ENCODE measurements at places on chromosomes 4 and X.

DNA sequence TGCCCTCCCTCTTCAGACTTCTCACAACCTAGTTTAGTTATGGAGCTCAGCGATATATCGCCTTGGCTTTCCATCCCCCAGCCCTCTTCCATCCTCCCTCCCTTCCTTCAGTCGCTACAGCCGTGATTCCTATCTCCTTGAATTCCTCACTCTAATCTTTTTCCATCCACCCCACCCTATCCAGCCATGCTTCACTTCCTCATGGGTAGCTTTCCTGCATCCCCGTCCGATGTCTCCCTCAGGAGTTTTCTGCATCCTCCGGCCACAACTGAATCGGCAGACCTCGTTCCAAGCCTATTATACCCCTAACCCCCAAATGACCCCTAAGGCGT is 456 bp downstream of the SNX12 start:
- DNase-seq = no peak

DNA sequence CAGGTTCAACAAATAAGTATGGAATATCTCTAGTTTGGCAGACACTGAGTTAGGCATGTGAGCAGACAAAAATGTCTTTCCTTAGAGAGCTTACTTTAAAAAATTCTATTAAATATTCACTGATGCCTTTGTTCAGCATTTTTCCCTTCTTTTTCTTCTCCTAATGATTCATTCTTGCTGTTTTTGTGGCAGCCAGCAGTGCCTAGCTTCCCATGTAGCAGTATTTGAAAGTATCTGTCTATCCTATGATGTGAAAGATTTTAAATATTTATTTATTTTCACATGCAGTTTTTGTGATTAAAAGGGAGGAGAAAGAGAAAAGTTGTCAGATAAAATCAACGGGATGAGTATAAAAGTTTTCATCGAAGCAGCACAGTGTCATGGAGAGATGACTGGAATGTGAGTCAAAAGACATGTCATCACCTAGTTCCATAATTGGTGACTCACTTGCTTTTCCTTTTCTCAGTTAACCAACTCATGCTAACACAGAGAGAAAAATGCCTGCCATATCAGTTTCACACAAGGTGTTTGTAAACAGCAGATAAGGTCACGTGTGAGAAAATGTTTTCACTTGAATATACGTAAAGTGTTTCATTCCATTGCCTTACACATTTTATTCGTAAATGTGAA is 69.8 kb downstream of the BMPR1B start:
- DNase-seq = no peak

DNA sequence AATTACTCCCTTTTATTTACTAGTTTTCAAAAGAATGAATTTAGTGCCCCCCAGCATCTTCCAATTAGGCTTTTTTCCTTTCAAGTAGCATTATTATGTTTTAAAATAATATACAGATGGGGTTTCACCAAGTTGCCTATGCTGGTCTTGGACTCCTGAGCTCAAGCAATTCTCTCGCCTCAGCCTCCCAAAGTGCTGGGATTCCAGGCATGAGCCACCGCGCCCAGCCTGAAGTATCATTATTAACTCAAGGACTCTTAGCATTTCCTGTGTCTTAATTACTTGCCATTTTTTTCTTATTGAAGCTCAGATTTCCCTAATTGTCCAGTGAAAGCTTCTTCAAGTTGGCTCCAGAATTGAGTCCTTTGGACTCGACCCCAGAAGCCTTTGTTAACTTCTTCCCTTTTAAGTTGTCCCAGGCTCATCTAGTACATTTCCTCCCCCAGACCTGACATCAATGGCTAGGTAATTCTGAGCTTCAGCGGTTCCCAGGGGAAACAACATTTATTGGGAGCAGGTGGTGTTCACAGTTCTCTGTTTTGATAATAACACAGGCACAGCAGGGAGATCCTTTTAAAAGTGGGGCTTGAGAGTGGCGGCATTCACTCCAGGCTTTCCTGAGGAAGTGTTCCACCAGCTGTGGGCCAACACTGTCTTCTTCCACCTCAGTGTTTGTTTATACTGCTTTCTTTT is 10.0 kb downstream of the SAT1 start:
- DNase-seq = no peak

GRCh38 chrX:10176121-10177003 is 19.6 kb downstream of the CLCN4 start:
- no peak for DNase-seq

GRCh38 chr4:76589402-76589801 is 154.4 kb downstream of the SHROOM3 start:
- no peak for DNase-seq

DNA sequence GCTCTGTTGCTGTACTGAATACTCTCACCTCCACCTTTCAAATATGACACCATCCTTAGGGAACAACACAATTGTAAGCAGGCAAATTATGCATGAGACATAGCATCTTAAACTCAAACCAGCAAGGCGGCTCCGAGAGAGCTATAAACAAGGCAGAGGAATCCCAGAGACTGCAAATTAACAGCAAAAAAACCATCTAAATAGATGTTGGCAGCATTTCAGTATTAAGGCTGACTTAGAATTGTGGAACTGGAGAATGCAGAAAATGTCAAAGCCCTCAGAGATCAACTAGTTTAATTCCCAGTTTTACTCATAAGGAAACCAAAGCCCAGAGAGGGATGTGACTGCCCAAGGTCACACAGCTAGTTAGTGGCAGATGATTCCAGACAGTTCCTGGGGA is 37.2 kb upstream of the SPANXC start:
- no peak for DNase-seq

DNA sequence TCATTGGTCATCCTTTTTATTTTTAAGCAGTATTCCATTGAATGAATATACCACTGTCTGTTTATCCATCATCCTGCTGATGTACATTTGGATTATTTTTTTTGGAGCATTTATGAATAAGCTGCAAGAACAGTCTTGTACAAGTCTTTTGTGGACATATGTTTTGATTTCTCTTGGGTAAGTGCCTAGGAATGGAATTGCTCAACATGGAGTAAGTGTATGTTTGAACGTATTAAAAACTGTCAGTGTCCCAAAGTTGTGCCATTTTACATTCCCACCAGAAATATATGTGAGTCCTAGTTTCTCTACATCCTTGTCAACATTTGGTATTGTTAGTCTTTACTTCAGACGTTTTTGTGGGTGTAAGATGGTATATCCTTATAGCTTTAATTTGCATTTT is 287.0 kb upstream of the POF1B start:
- DNase-seq = no peak

DNA sequence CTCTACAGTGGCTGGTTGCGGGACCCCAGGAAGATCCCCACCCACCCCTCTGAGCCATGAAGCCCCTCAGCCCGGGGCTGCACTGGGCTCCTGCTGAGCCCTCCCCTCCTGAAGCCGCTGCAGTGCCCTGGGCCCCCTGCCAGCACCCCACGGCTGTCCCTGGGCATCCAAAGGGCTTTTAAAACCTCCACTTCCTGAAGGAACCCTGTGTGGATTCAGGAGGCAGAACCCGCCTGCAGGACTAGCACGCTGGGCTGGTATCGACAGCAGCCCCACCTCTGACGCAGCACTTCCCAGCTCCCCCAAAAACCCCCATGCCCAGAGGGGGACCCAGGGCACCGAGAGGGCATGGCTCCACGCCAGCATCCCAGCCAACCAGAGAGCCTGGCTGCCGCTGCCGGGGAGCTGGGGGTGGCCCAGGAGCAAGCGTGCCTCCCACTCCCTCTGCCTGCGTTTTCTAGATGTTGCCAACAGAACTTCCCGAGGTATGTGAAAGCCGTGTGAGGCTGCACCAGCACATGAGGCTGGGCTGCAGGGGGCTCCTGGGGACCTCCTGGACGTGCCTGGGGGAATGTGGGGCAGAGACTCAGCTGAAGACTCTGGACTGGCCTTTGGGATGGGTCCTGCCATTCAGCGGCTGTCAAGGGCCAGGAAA is 6.3 kb downstream of the MXD4 start:
- DNase-seq = no peak

DNA sequence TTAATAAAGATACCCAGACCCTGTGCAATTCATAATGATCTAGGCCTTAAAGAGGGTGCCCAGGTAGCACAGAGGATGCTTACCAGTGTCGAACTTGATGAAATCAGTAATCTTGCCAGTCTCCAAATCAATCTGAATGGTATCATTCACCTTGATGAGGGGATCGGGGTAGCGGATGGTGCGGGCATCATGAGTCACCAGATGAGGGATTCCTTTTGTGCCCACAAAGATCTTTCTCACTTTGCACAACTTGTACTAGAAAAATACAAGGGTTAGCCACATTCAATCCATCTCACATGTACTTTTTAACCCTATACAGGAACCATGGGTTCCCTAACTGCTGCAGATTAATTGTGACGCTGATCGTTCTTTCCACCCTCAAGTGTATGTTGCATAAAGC is 3.3 kb downstream of the RPS4X start:
- DNase-seq = no peak

DNA sequence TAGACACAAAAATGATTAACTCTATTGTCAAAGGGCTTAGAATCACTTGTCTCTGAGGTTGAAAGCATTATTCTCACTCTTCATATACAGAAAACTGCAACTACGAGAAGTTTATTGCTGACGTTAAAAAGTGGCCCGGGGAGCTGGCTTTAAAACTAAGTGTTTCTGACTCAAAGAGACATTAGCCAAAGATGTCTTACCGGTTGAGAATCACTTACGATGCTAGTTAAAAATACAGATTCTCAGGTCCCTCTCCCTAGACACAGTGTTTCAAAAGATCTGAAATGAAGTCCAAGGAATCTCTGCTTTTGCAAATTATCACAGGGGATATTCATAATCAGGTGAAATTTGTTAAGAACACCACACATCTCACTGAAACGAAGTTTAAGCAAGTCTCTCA is 1.2 kb downstream of the GNPDA2 start:
- DNase-seq = no peak

DNA sequence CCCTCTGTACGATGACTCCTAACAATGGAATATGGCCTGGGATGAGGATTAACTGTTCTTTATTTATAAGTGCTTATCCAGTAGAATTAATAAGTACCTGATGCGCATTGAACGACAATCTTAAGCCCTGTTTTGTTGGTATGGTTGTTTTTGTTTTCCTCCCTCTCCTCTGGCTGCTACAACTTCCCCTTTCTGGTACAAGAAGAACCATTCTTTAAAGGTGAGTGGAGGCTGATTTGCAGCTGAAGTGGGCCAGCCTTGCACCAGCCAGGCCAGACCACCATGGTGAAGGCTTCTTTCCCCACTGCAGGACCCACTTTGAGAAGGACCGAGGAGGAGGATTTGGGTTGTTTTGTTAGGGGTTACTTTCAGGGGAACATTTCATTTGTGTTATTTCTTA is 113.3 kb downstream of the PARM1 start:
- DNase-seq = no peak

DNA sequence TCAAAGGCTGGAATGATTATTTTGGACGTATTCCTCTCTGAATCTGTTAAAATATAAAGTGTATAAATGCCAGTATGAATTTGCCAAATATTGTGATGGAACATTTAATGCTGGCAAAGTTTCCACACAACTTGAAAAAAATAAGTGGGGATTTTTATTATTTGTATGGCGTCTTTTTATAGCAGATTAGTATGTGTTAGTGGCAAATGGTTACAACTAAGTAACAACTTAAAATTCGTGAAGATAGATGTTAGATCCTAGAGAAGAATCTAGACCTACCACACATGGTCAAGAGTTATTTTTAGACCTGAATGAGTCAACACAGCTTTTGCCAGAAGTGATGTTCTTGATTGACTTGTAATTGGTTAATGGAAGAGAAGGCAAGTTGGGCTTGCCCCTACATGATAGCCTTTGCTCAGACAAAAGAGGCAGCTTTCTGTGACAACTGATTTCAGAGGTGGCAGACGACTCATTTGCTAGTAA is 4.8 kb downstream of the CPE start:
- no peak for DNase-seq

GRCh38 chr4:6245246-6246169 is 24.1 kb upstream of the WFS1 start:
- no peak for DNase-seq

GRCh38 chr4:166252487-166253402 is 379.7 kb downstream of the TLL1 start:
- no peak for DNase-seq

- DNase-seq = no peak
Measured at GRCh38 chrX:63743596-63743995, 41.4 kb downstream of the ARHGEF9 start.

DNA sequence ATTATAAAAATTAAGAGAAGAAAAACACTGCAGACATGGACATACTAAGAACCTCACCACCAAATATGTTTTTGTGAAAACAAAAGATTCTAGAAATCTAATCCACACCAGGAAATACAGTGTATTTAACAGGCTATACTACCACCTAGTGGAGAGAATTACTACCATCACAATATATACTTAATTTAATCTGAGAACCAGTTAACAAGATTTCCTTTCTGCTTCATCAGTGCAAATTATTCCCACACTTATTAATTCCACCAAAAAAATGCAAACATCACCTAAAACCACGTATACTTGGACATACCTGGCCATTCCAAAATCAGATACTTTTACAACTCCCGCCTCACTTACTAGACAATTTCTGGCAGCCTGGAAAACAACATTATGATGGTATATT is 7.0 kb upstream of the TXK start:
- DNase-seq = no peak

DNA sequence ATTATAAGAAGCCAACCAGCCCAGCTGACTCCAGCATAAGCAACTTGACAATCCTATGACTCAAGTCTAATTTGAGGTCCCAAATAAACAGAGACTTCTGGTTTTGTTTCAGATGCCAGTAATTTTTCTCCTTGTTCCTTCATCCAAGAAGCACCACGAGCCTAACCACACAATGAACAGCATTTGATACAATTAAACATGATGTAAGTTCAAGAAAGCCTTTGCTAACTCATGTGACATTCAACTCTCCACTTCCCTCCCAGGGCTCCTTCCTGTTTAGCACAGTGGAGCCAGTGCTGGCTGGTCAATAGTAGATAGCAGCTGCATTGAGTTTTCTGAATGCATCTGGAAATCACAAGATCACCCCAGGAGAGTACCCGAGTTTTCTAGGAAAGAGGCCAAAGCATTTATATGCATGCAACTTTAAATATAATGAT is 206.3 kb downstream of the ARHGAP24 start:
- no peak for DNase-seq

- no peak for DNase-seq
Measured at GRCh38 chr4:42267724-42268123, 115.3 kb upstream of the BEND4 start.

- no peak for DNase-seq
Measured at GRCh38 chr4:77367638-77368037, 210.6 kb downstream of the CCNG2 start.

- DNase-seq = no peak
Measured at GRCh38 chr4:153622778-153623240, 61.3 kb upstream of the TLR2 start.

- no peak for DNase-seq
Measured at GRCh38 chr4:138414202-138414601, 172.1 kb upstream of the SLC7A11 start.

DNA sequence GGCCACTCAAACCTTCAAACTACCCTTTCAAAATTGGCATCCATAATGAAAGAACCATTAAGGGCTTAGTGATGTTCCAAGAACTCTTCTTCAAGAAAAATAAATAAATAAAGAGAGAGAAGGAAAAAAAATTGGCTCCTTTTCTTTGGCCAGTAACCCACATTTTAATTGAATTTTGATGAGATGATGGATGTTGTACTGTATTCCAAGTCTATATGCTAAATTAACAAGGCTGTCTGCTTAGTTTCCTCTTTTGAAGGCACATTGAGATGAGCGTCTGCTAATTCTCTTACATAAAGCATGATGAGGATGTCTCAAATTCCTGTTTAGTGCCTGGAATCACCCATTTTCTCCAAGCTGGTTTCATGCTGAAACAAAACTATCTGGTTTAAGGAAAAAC is 33.4 kb downstream of the PHOX2B start:
- no peak for DNase-seq
